ENCODE measurements at places on chromosomes 5 and 9.

- DNase-seq = no peak
Observed at GRCh38 chr9:81369121-81369520, 320.2 kb downstream of the TLE1 start.

GRCh38 chr9:116157436-116158138 is 4.0 kb downstream of the PAPPA start:
- DNase-seq = no peak

- no peak for DNase-seq
Observed at GRCh38 chr5:176780176-176781053, 29.9 kb upstream of the UNC5A start.

DNA sequence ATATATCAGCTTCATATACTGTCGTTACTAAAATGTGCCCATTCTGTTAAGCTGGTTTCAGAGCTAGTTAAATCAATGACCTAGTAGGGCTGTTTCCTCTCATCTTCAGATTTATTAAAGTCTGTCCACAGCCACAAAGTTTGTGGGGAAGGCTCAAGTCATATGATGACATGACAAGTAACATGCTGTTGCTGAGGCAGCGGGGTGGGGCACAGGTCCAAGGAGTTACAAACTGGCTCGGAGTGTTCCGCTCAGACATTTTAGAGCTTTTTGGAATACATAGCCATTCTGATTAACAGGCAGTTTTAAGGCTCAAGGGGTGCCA is 2.7 kb upstream of the ANP32B start:
- DNase-seq = no peak

DNA sequence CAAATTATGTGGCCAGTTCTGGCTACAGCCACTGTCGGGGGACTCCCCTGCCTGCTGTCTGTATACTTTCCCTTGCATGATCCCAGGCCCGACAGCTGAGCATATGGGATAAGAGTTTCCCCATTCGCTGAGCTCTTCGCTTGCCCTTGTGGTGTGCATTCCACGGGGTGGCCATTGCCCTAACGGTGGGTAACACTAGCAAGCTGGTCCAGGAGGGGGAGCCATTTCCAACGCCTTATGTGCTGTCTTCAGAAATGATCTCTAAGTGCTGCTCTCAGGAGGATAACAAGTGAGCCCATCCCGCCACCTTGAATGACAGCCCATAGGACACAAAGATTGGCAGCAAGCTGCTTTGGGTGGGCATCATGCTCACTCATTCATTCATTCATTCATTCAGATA is 190.9 kb downstream of the FSTL4 start:
- peak; percentile 32 for DNase-seq

GRCh38 chr5:134240421-134240962 is 14.6 kb upstream of the PPP2CA start:
- no peak for DNase-seq

DNA sequence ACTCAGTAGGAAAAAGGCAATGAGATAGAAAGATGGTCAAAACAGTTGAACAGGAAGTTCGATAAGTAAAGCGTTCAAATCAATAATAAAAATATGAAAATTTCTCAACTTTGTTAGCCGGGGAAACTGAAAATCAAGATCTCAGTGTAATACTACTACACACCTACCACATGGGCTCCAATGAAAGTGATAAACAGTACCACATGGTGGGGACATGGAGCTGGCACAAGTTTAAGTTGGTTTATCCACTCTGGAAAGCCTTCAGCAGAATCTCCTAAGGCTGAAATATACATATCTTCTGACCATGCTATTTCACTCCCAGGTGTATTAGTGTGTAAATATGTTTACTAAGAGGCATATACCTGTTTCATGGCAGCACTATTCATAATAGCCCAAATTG is 126.8 kb downstream of the NXNL2 start:
- DNase-seq = no peak

DNA sequence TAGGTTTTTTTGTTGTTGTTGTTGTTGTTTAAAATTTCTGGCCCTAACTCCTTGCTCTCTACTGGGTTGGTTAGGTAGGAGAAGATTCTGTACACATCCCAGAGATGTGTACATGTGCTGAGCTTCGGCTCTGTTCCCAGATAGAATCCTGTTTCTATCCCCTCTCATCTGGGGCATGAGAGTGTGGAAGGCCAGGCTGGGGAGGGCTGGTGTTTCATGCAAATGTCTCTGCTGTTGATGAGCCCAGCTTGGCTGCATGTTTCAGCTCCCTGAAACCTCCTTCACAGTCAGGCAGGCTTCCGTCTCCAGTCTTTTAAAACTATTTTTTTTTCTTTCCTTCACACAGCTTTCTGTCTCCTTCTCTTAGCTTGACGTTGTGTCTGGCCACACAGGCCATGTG is 526.9 kb upstream of the KLF4 start:
- DNase-seq = no peak

GRCh38 chr9:70811638-70812037 is 309.8 kb downstream of the TRPM3 start:
- DNase-seq = no peak

DNA sequence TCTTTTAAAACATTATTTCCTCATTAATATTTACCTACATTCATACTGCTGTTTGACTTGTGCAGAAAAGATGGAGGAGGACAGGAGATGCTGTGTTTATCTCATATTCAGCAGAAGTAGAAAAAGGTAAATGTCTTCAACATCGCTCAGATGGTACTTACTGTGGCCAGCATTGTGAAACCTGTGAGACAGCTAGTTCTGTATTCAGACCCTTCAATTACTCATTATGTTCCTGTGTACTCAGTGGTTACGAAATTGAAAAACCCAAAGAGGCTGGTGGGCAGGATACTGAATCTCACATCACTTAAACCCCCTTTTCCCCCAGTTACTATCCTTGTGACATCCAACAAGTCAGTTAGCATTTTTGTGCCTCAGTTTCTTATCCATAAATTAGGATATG is 216.0 kb downstream of the KDM4C start:
- DNase-seq = no peak

GRCh38 chr5:43623048-43623680 is 20.2 kb downstream of the NNT start:
- no peak for DNase-seq

GRCh38 chr5:36442352-36442751 is 140.7 kb upstream of the RANBP3L start:
- no peak for DNase-seq

GRCh38 chr9:94929369-94929756 is 202.9 kb downstream of the AOPEP start:
- peak; percentile 94 for DNase-seq

DNA sequence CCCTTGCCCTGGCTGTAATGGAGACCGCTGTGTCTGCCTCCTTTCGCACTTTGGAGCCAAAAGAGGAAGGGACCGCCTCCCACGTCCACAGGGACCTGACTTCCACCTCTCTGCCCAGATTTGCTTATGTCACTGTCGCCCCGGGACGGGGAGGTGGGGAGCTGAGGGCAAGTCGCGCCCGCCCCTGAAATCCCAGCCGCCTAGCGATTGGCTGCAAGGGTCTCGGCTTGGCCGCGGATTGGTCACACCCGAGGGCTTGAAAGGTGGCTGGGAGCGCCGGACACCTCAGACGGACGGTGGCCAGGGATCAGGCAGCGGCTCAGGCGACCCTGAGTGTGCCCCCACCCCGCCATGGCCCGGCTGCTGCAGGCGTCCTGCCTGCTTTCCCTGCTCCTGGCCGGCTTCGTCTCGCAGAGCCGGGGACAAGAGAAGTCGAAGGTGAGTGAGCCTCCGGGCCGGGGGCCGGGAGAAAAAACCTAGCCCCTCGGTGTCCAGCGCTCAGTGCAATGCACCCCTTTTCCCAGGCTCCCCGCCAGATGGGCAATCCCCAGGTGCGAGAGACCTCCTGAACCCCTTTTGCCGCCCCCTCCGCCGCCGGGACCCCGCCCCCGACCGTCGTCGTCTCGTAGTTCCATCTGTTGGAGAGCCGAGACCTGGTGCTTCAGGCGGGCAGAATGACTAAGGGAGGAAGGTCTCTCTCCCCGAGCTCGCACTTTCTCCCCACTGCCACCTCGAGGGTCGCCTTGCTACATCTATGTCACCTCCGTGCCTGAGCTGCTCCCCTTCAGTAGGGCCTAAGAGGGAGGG is at the start of gene GPX3:
GPX3 (plus strand) TSS at position 288 of the 807 bp plus-strand sequence; CDS start at position 352, 64 bp downstream.
- no peak for DNase-seq

DNA sequence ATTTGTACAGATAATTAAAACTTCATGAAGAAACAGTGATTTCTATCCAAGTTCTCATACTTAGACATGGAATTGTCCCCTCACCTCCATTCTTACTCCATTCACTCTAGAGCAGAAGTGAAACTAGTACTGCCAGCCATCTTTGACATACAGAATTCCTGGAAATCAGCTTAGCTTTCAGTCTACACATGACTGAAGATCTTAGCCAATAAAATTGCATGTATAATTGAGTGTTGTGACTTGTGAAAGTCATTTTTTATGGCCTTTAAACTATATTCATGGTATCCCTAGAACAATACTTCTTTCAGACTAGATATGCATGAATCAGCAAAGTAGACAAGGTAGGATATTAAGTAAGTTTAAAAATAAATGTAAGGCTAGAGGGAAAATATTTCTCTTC is 705.2 kb upstream of the ZNF608 start:
- no peak for DNase-seq

DNA sequence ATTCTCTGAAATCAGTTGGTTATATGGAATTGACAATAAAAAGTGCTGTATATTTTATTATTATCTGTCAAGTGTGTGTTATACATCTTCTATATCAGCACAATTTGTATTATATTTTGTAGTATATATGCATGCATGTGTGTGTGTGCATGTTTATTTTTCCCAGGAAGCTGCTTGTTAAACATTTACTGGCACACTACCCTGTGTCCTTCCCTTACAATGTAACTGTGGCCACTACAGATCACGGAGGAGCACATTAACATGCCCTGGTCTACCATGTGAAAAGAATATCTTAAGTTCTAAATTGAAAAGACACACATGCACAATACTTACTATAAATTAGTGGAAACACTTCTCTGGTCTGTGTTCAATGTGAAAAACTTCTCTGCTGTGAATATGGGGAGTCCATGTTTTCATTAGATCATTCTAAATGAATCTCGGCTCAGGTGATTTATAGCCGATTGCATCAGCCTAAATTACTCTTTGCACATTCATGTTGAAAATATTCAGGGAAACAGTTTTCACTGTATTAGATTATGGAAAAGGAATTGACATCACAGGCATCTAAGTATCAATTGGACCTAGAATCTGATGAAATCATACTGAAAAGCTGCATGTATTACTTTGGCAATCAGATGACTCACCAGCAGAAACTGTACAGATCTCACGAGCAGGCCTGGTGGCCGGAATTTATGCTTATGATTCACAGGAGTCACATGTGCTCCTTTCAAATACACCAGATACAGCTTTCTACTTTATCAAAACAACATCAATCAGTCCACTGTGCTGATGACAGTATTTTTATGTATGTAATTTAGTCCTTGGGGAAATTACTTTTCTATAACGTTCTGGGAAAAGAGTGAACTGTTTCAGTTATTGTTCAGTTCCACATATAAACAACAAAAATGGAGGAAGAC is 39.4 kb downstream of the LURAP1L start:
- DNase-seq = peak; percentile 94

GRCh38 chr5:142600092-142600491 is 85.8 kb downstream of the FGF1 start:
- DNase-seq = no peak

GRCh38 chr5:10194083-10194482 is 55.6 kb downstream of the ATPSCKMT start:
- no peak for DNase-seq

DNA sequence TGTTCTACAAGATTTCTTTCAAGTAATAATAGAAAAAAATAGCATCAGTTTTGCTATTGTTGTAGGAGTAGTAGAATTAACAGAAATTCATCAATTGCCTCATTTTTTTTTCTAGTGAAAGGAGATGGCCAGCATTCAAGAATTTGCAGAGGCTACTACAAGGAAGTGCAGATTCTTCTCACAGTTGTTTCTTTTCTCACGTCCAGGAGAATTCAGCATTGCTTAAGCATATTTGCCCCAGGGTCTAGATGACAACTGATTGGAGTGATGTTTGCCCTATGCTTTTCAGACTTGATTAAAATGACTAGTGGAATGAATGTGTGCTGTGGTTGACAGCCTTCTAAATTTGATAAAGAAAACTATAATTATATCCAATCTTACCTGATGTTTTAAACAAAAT is 46.6 kb upstream of the SLC12A2 start:
- no peak for DNase-seq

DNA sequence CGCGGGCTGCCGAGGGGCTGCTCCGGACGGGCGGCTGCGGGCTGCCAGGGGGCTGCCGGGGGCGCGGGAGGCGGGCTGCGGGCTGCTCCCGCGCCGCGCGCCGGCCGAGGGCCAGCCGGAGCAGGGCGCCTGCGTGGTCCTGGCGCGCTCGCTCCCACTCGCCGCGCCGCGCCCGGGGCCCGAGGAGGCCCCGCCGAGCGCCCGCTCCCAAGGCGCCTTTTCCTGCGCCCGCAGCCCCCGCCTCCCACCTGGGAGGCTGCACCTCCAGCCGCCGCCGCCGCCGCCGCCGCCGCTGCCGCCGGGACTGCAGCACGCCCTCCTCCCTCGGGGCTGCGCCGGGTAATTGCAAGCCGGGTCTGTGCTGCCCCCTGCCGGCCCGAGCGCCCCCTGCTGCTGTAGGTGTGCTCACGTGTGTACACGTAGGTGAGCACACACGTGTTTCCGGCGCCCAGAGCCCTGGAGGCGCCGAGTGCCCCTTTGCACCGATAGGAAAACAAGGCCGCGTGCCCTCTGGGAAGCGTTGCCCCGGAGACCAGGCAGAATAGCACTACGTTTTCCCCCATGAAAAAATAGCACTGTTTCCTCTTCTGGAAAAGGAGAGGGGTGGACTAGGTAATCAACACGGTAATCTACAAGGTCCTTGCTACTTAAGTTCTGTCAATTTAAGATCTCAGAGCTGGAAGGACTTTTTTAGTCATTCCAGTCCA is at the start of gene EPB41L4B:
EPB41L4B (minus strand) TSS at position 318 of the 707 bp plus-strand sequence. CDS start 613 bp downstream, outside the sequence.
- DNase-seq = peak; percentile 62

GRCh38 chr9:134493461-134494272 is 147.9 kb upstream of the COL5A1 start:
- DNase-seq = no peak

DNA sequence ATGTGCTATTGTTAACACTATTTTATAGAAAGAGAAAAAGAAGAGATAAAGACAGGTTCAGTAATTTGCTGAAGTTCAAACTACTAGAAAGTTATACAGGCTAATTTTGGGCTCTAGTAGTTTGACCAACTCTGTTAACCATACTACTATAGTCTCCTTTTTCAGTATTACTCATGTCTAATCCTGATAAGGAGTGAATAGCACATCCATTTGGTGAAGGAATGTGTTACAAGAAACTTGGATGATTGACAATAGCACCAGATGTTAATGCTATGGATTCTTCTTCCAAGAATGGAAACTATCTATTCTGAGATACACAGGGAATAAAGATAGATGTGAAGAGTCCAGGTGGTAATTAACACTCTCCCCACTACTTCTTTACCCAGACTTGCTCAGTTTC is 677.3 kb downstream of the PRELID2 start:
- no peak for DNase-seq

GRCh38 chr5:79133121-79133656 is 21.6 kb downstream of the BHMT start:
- DNase-seq = peak; percentile 65
